ENCODE measurements at places on chromosomes 16 and 17.
A peak's percentile ranks its signal among the peaks of the same experiment; 100 is the strongest.

DNA sequence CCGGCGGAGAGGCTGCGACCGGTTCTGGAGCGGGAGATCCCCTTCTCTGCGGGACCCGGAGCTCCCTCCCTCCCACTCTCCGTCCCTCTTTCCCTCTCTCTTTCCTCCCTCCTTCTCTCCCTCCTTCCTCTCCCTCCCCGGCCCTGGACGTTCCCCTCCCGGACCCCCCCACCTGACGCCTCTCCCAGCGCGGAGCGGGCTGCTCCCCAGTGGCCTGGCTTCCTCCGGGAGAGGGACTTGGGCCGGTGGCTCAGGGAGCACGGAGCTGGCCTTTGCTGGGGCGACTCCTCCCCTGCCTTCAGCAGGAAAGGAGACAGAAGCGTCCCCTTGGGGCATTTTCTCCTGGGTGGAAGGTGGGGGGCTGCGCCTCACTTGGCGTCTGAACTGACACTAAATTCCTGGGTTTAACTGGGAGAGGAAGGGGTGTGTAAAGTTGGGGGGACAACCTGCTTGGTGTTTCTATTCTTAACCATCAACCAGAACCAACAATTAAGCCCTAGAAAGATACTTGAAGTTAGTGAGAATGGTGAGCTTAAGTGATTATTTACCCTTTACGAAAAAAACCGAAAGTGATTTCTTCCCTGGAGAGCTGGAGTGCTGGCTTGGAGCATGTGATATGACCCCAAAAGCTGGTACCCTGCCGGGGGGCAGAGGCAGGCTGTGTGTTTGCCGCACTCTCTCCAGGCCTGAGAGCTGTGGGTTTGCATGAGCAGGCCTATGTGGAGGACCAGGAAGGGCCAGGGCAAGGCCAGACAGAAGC lies 775 bp downstream of the SPIRE2 start:
- no peak for DNase-seq

- DNase-seq: no peak
Measured at GRCh38 chr16:87860553-87861299, 8.6 kb downstream of the SLC7A5 start.

GRCh38 chr17:49460401-49460800 lies 34.7 kb upstream of the NGFR start:
- no peak for DNase-seq

- DNase-seq: peak; percentile 63
Measured at GRCh38 chr17:29039764-29040598, 3.0 kb upstream of the PIPOX start.

- DNase-seq: no peak
Measured at GRCh38 chr17:35817196-35817595, 7.9 kb downstream of the TAF15 start.

GRCh38 chr16:10889855-10890254 lies 12.9 kb downstream of the CIITA start:
- no peak for DNase-seq

DNA sequence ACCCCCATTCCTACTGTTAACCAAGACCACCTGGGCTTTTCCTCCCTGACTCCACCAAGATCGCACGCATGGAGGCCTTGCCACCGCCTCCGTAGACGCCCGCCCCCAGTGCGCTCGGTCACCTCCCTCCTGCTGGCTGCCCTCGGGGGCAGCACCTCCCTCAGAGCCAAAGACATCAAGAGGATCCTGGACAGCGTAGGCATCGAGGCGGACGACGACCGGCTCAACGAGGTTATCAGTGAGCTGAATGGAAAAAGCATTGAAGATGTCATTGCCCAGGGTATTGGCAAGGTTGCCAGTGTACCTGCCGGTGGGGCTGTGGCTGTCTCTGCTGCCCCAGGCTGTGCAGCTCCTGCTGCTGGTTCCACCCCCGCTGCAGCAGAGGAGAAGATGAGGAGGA lies 1.2 kb downstream of the EFCAB3 start:
- no peak for DNase-seq

- DNase-seq: no peak
Measured at GRCh38 chr16:8548166-8548565, 42.1 kb downstream of the TMEM114 start.

- DNase-seq: peak; percentile 84
Measured at GRCh38 chr17:68601565-68602288, 560 bp upstream of the FAM20A start.

DNA sequence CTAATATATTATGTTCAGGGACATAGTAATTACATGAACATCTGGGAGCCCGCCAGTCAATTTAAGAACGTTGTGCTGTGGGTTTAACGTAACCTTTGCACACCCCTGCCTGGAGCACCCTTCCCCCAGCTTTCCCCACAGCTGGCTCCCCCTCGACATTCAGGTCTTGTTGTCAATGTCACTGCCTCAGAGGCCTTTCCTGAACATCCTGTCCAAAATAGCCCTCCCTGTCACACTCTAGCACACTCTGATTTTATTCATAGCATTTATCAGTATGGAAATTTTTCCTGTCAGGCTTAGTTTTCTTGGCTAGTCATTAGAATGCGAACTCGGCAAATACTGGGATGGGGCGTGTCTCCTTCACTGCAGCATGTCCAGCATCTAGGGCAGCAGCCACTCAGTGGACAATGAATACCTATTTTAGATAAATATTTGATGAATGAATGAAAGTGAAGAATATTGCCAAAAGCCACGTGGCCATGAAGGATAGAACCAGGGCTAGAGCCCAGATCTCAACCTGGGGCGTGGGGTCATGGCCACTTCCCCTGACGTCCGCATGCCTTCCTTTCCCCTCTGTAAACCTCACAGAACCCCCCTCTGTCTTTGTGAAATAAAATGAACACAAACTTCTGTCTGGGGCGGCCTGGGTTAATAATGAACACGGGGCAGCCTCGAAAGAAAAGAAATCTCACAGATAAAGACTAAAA lies 10.5 kb downstream of the PIK3R6 start:
- no peak for DNase-seq

DNA sequence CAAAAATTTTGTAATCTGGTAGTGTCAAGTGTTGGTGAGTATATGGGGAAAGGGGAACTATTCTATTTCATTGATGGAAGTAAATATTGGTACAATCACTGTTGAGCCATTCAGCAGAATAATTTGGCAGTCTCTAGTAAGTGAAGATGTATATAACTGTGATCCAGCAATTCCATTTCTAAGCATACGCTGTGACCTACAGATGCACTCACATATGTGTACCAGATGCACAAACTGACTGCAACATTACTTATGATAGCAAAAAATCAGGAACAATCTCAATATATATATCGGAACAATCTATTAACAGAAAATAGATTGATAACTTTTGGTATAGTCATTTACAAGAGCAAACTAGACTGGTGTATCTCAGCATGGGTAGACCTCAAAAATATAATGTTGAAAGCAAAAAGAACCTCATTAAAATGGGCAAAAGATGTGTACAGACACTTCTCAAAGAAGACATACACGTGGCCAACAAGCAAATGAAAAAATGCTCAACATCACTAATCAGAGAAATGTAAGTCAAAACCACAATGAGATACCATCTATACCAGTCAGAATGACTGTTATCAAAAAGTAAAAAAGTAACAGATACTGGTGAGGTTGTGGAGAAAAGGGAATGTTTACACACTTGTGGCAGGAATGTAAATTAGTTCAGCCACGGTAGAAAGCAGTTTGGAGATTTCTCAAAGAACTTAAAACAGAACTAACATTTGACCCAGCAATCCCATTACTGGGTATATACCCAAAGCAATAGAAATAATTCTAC lies 20.7 kb downstream of the ADAP2 start:
- no peak for DNase-seq

- no peak for DNase-seq
Measured at GRCh38 chr16:87424266-87424665, 32.1 kb downstream of the MAP1LC3B start.

GRCh38 chr16:51154271-51155171 lies 3.5 kb upstream of the SALL1 start:
- DNase-seq: no peak

GRCh38 chr17:13721705-13722104 lies 120.0 kb upstream of the HS3ST3A1 start:
- DNase-seq: no peak

DNA sequence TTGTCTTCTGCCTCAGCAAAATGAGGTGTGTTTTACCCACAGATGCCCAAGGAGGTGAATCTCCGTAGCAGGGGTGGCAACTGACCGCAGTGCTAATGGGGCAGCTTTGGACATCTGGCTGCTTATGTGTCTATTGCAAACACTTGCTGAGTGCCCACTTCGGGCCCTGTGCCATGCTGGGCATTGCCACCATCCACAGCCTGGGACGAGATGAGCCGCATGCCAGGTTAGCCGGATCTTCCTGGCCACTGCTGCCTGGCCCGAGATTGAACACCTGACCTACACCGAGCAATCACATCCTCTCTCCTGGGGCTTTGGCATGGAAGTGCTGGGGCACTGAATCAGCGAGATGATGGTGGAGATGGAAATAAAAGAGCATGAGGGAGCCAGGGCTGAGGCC lies 238.7 kb downstream of the GSG1L start:
- no peak for DNase-seq

- DNase-seq: no peak
Measured at GRCh38 chr17:79832218-79833109, 6.8 kb downstream of the CBX4 start.

DNA sequence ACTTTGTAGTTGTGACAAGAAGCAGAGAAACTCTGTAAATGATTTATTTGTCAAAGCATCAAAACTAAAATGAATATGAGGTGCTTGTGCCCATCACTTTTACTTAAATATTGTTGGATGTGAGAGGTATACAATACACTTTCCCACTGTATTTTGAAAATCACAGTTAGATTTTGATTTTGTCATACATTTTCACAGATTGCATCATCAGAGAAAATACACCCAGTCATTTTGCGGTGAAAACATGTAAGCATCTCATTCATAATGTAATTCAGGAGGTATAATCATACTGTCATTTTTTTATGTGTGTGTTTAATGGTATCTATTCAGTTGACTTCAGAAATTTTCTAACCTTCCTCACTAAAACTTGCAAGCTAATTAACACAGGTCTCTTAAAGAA lies 11.3 kb downstream of the ZNF207 start:
- no peak for DNase-seq

DNA sequence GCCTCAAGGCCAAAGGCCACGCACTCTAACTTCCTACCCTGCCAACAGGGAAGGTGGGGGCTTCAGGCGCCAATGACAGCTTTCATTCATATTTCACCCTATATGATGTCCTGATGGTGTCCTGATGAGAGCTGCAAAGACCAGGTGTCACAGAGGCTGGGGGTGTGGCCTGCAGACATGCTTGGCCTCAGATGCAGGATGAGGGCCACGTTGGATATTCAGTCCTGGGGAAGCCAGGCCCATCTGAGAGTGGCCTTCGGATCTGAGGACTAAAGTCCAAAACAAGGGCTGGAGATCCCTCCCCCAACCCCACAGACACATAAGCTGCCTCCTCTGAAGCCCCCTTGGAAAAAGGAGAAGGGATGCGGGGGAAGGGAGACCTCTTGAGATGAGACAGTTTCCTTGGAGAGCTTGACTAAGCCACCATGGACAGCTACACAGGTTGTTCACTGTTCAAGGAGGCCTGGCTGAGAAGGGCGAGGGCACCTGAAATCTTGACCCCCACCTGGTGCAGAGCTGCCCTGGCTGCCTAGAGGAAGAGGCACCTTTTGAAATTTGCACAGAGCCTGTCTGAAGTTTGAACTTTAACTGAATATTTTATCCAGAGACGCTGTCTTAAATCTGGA lies 24.3 kb upstream of the GSG1L start:
- DNase-seq: no peak

DNA sequence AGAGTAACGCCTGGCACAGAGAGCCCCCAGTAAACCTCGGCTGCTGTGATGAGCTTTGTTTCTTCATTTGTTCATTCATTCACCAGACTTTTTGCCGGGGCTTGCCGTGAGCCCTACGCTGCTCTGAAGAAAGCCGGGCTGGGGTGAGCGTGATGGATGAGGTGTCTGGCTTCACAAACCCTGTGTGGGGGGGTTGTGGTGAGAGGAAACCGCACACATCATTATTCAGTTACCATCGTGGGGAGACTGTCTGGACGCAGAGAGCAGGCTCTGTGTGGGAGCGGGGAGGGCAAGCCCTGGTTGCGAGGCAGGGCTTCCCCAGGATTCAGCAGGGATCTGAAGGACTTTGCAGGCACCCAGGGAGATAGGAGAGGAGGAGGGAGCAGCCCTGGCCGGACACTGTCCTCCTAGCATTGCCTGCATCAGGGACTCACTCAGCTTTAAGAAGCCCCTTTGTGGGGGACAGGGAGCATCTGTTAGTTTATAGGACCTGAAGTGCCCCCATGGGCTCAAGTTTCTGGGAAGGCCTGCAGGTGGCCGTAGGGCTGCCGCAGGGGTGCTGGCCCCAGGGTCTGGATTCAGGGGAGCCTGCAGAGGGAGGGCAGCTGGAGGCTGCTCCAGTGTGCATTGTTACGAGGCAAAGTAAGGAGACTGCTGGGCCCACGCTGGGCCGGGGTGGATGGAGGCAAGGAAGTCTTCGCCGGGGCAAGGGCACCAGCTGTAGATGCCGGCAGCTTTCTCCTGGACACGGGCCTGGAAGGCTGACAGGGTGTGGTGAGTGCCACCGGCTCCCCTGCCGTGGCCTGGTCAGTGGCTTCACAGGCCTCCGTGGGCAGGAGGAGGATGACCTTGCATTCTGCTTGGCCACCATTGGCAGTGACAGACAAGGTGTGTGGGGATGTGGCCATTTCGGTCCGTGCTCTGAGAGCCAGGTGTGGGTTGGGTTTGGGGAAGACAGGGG lies 334.5 kb downstream of the SEC14L1 start:
- peak; percentile 44 for DNase-seq

DNA sequence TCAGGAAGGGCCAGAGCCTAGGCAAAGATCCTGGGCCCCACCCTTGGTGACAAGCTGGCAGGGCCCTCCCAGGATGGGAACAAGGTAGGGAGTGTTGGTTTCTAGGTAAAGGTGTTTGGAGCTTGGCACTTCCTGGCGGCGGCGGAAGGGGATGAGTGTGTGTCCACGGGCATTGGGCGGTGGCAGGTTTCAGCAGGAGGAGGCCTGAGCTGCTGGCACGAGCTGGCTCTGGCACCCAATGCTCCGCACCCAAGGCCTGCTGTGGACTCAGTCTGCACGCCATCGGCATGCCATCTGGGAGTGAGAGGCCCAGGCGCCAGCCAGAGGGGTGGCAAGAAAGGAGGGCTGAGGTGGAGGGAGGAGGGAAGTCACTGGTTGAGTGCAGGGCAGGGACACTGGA lies 46.9 kb upstream of the TAC4 start:
- no peak for DNase-seq

- DNase-seq: no peak
Measured at GRCh38 chr17:9206741-9207332, 185.5 kb downstream of the NTN1 start.

- DNase-seq: no peak
Measured at GRCh38 chr16:6897876-6898485, 434.7 kb upstream of the RBFOX1 start.

Measured in inflammatory macrophage treated with lipopolysaccharide for 4 hours (primary cell).